ENCODE measurements at places on chromosomes 13 and 19.

- no peak for DNase-seq
These were observed 515.4 kb downstream of the DCT start for GRCh38 chr13:93964146-93964512.

GRCh38 chr19:610801-611480 lies 21.3 kb downstream of the HCN2 start:
- no peak for DNase-seq

DNA sequence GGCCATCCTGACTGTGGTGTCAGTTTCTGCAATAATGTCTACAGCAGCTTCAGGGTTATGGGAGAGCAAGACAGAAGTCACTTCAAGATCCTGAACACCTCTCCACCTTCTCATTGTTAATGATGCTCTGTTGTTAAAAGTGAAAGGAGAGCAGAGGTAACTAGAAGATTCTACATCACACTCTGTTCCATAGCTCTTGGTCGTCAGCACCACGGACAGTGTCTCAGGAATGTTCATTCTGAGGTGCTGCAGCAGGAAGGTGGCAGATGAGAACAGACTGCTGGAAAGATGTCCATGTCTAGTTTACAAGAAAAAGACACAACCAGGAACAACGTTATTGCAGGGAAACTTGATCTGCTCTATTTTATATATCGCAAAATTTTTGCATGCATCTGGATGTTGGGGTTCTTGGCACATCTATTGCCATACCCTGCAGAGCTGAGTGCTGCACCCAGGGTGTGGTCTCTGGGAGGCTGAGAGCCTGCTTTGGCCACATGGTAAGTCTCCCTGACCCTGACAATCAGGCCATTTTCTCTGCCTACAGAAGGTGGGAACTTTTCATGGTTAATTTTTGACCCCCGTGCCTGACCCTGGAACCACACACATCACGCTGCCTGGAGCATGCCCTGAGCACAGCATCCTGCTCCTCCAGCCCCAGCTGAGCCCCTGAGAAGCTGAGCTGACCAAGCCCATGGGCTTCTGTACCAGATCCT lies 12.7 kb downstream of the CEACAM21 start:
- DNase-seq, result no peak

GRCh38 chr13:95676105-95676761 lies 706 bp upstream of the DNAJC3 start:
- DNase-seq, result no peak

DNA sequence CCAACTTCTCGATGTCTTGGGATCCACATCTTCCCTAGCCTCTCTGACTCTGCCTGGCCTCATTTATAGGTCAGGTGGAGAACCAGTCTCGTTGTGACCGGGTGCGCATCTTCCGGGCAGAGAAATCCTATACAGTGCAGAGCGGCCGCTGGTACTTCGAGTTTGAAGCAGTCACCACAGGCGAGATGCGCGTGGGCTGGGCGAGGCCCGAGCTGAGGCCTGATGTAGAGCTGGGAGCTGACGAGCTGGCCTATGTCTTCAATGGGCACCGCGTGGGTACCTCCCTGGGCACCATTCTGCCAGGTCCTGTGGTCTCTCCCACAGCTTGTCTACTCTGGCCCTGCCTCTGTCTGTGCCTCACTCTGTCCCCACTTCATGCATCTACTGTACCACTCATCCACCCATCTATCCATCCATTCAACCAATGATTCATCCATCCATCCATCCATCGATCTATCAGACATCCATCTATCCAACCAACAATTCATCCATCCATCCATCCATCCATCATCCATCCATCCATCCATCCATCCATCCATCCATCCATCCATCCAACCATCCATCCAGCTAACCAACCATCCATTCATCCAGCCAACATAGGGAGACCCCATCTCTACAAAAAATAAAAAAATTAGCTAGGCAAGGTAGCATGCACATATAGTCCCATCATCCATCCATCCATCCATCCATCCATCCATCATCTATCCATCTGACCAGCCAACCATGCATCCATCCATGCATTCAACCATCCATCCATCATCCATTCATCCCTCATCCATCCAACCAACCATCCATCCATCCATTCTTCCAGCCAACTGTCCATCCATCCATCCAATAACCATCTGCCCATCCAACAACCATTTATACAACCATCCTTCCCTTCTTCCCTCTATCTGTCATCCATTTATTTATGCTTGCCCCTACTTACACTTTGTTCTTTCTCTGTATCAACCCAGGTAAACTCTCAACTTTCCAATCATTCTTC lies 34.3 kb downstream of the RYR1 start:
- no peak for DNase-seq

DNA sequence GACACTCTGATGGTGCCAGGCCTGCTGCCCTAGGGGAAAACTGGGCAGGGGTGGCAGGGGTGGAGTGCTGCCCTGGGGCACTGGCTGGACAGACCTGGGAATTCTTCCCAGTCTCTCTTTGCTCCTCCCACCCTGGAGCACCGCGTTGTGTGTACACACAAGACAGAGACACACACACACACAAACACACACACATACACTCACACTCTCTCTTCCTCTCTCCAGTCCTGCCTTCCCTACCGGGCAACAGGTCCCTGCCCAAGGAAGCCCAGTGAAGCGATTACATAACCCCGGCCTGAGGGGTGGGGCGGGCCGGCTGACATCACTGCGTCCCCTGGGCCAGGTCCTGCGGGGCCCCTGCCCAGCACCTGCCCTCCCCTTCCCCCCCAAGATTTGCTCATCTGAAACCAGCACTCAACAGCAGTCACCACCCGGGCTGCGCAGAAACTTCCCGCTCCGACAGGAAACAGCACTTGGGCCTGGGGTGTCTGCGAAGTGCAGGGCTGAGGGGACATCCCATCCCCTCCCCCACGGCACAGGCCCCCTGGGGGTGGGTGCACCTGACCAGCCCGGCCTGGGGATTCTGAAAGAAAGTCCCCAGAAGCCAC lies 1.2 kb downstream of the MKNK2 start:
- peak; percentile 96 for DNase-seq

GRCh38 chr19:10911579-10912363 lies 16.7 kb downstream of the YIPF2 start:
- no peak for DNase-seq

GRCh38 chr19:1325568-1326294 lies 40.1 kb downstream of the EFNA2 start:
- DNase-seq, result no peak

DNA sequence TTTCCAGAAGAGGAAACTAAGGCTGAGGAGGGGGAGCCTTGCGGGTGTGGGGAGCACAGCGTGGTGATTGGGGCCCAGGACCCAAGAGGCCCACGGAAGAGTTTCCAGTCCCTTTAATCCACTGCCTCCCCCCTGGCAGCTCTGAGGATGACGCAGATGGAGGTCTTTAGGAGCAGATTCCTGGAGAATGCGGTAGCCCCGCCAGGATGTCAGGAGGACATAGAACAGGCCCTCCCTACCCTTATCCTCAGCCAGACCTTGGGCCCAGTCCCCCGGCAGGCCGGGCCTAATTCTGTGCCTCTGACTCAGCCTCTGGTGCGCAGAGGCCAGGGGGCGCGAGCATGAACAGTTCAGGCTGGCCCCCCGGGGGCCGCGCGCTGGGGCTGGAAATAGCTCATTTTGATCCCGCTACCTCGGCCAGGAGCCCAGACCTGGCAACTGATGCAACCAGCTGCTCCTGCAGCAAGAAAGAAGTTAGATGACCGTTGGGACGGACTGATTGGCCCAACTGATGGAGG lies 461 bp upstream of the HSPB6 start:
- no peak for DNase-seq

GRCh38 chr13:50711996-50712395 lies 131.5 kb downstream of the DLEU7 start:
- no peak for DNase-seq

DNA sequence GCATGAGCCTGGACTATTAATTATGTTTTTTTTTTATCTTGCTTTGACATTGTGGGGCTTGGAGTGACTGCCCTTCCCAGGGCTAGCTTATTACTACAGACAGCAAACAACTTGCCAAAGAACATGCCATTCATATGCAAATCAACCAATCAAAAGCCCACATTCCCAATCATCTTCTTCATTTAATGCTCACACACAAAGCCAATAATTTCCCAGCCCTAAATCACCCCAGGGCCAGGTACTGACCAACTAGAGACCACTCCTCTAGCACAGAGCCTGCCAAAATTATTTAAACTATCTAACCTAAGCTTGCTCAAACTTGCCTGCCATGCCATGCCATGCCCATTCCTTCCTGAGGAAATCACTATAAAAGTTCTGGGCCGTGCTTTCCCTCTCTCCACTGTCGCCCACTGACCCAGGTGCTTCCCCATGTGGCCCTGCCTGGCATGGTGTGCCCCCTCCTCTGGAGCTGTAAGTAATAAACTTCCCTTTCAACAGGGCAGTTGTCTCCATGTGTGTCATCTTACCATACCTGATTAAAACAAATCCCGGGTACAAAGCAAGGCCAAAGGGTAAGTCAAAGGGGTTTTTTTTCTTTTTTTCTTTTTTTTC lies 15.7 kb downstream of the PBX4 start:
- DNase-seq, result no peak

All from pancreas (tissue), 10 donors.